Iris pigment epithelial cell (primary cell): ENCODE measurements at places on chromosomes 16 and 17.

DNA sequence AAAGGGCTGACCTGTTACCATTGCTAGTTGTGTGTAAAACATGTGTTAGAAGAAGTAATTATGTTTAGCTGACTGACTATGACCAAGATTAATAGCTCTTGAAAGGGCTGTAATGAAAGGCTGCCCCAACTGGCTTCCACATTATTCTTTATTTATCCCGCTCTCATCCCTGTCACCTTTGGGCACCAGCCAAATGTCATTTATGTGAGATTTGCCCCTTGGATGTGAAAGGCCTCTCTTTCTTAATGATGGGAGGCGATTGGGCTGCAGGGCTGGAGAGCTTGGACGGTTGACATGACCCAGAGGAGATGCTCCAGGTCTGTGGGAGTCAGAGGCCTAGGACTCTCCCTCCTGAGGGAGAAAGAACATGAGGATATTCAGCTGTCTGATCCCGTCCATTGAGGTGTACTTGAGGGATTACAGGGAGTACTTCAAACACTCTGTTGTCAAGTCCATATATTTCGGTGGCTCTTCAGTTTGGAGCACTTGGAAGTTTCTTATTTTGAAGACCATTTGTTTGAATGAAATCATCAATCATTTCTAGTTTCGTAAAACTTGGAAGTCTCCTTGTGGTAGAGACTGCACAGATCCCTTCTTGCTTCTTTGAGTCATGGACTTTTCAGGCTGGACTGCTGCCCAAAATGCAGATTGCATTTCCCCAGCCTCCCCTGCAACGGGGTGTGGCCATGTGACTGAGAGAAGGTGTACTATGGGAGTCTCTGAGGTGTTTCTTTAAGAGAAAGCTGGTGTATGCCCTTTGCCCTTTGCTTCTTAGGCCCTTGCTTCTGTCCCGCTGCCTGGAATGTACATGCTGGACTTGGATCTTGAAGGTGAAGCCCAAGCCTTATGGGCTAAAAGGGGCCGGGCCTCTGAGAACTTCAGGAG lies 51.3 kb downstream of the FTO start:
- DNase-seq = peak; percentile 80

GRCh38 chr16:78900966-78901365 lies 699.6 kb downstream of the MAF start:
- DNase-seq = no peak

DNA sequence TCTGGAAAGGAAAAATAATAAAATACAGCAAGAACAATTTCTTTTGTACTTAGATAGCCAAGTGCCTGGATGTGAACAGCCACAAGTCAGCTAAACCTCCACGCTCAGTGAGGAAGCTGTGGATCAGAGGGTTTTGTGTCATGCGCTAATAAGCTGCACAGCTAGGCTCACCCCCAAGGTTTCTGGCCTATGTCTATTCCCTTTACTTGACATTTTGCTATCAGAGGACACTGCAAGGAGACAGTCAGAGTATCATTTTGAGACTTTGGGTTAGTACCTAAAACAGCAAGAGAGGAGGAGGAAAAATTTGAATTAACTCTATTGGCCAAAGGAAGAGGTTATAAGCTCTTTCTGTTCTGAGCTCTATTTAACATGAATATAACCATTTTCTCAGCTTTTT lies 139.3 kb downstream of the KCNJ2 start:
- DNase-seq = no peak

DNA sequence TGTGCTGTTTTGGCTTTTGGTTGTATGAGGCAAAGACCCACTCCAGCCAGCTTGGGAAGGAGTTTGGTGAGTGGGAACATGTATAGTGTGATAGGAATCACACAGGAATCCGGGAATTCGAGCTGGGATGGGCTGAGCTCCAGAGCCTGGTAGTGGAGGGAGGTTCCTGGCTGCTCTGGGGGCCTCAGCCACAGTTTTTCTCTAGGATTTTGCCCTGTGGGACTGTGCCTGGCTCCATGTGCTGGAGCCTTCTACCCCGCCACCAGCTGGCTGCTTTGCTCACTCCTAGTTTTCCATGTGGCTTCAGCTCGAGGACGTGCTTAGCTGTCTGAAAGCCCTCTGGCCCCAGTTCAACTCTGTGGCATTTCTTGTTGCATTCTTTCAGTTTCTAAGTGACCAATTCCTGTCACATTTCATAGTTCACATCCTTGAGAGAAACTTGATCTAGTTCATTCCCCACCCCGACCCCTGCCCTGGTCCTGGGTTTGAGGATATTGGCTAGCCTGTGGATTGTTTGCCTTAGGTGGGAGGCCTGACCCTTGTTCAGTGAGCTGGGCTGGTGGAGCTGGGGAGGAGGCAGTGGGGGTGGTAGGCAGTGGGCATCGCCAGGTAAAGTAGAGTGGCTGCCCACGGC lies 5.0 kb downstream of the SEC14L1 start:
- peak; percentile 82 for DNase-seq

GRCh38 chr16:11134722-11135463 lies 121.1 kb downstream of the SOCS1 start:
- DNase-seq = no peak

GRCh38 chr17:31067691-31068184 lies 27.0 kb upstream of the NF1 start:
- peak; percentile 84 for DNase-seq

- DNase-seq = no peak
Observed at GRCh38 chr17:68807998-68808772, 147.0 kb downstream of the ABCA8 start.

DNA sequence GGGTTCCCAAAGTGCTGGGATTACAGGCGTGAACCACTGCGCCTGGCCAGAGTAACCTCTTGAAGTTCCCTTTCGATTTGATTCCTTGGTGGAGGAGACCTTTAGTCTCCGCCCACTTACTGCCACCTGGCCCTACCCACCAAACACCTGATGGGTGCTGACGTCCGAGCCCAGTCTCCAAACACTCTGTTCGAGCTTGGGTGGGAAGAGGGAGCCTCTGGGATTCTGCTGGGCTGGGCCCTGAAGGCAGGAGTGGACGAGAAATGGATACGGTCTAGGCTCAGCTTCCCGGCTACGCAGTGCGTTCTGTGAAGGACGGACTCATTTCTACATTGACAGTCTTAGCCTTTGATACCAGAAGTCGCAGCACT lies 870 bp upstream of the ITGA3 start:
- DNase-seq = no peak

DNA sequence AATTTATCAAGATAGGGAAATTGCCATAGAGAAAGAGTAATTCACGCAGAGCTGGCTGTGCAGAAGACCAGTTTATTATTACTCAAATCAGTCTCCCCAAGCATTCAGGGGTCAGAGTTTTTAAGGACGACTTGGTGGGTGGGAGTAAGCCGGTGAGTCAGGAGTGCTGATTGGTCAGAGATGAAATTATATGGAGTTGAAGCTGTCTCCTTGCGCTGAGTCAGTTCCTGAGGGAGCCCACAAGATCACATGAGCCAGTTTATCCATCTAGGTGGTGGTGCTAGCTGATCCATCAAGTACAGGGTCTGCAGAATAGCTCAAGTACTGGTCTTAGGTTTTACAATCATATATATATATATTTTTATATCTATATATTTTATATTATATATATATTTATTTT lies 6.0 kb upstream of the AQP8 start:
- peak; percentile 90 for DNase-seq

GRCh38 chr17:66893382-66893781 lies 58.5 kb downstream of the CACNG5 start:
- DNase-seq = no peak

DNA sequence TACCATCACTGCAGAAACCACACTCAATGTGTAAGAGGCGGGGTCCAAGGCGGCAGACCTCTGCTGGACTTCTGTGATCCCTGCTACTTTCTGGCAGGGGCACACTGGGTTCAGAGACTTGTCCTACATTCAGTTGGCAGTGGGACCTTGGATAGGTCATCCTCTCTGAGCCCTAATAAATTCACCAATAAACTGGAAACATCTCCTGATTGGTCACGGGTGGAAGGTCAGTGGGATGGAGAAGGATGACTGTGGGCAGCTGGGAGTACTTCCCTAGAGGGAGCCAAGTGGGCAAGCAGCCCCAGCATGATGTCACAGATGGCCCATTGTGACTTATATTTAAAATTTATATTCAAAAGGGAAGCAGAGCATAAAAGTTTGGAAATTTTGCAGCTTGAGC lies 49.7 kb downstream of the RNF112 start:
- DNase-seq = no peak

DNA sequence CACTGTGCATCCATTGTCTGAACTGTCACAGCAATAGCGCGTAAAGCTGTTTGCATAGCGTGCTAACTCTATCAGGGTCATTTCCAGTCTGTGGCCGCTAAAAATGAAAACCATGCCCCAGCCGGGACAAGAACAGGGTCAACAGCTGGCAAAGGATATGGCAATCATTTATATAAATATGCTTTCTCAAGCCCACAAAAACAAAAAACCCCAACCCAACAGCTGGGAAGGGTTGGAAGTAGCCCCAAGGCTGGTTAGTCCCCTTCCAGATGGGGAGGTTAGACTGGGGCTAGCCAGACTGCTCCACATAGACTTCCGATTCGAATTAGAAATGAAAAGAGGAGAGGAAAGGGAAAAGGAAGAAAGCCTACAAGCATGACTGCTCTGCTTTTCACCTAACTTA lies 203.3 kb upstream of the TBX2 start:
- DNase-seq = no peak

DNA sequence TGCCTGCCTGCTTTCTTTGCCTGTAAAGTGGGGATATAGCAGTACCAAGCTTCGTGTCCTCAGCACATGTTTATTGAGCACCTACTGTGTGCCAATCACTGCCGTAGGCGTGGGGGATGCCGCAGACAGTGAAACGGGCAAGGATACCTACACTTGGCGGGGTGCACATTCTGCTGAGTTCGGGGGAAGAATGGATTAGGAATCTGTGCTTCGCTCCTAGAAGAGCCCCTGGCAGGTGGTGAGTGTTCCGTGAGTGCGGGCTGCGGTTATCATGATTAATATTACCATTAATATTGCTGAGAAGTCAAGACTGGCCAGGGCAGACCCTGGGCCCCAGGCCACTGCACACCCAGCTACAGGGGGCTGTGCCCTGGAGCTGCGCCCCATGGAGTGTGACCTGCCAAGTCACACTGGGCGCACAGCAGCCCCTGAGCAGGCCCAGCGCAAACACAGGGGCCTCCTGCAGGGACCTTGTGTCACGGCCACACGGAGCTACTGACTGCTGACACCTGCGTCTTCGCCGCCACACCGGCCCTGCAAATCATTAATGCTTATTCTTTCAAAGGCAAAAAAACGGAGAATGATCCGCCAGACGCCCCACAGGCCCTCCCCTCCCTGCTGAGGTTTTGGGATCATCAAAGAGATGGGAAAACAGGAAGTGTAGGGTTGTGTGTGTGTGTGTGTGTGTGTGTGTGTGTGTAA lies 213.4 kb upstream of the GSE1 start:
- DNase-seq = no peak

- DNase-seq = no peak
Observed at GRCh38 chr17:58336456-58337209, 8.0 kb upstream of the TSPOAP1 start.

DNA sequence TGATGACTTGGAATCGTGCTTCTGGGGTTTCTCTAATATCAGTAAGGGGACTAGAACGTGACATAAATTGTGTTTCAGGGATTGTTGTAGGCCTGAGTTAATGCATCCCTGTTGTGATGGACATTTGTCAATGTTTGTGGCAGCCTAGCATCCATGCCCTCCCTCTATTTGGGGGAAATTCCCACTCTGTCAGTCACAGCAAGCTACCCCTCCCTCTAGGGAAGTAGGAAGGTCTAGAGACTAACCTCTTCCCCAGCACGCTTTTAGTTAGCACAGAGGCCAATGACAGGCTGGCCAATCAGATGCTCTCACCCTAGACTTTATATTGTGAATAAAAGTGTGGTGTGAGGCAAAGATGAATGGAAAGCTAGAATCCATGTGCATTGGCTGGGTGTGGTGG lies 32.4 kb upstream of the NF1 start:
- DNase-seq = no peak

GRCh38 chr17:7260151-7260550 lies 2.1 kb downstream of the CLDN7 start:
- no peak for DNase-seq

DNA sequence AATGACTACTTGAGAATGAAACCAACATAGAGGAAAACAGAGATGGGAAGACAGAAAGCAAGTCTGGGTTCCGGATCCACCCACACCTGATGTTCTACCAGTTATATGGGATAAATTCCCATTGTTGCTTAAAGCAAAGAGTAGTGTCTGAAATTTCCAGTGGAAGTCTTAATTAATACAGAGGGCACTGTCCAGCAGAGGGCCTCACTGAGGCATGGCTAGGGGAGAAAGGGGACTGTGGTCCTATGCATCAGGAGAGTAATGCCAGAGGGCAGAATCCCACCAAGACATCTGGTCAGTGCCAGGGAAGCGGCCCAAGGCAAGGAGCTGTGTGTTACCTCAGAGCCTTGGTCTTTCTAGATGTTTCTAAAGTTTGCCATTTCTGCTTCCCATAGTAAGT lies 7.5 kb upstream of the UMOD start:
- no peak for DNase-seq

- peak; percentile 77 for DNase-seq
Observed at GRCh38 chr16:2910441-2910969, 1.2 kb upstream of the FLYWCH1 start.

- no peak for DNase-seq
Observed at GRCh38 chr16:21226749-21227148, 6.8 kb upstream of the ANKS4B start.

GRCh38 chr17:56434610-56435009 lies 158.9 kb upstream of the NOG start:
- DNase-seq = no peak

DNA sequence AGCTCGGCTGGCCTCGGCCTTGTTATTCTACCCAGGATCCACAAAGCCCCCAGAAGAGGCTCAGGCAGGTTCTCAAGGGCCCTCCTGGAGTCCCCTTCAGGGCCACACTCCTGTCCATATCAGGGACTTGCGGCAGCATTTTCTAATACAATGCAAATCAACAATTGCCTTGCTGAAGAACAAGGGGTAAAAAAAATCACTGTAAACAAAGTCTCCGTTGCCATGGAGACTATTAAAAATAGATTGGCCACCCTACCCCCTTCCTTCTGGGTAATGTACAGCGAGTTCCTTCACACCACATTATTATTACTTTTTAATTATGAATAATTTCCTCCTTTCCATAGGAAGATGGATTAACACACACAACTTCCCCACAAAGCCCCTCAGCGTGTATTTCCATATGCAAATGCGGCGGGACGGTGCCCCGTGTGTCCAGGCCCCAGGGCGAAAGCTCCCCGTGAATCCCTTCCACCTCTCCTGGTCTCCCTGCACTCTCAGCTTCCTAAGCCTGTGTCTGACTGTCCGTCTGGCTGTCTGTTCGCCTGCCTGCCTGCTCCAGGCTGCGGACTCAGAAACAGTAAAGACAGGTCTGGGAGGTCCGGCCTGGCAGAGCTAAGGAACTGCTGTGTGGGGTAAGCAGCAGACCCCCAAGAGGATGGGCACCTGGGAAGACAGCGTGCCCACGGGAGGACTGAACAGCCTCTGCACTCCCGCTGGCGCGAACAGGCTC lies 196.6 kb downstream of the RBFOX3 start:
- DNase-seq = no peak

GRCh38 chr17:2965621-2966595 lies 97.5 kb downstream of the OR1D5 start:
- peak; percentile 59 for DNase-seq

- DNase-seq = peak; percentile 9
Observed at GRCh38 chr17:80920441-80920840, 71.2 kb upstream of the CHMP6 start.

- DNase-seq = peak; percentile 61
Observed at GRCh38 chr17:50129728-50130558, at the start of gene SAMD14. Gene SAMD14, minus strand, starts transcription at chr17:50130160. Its CDS starts 5,201 bp downstream, at chr17:50124959.
